ENCODE measurements at places on chromosomes 7 and 10.

DNA sequence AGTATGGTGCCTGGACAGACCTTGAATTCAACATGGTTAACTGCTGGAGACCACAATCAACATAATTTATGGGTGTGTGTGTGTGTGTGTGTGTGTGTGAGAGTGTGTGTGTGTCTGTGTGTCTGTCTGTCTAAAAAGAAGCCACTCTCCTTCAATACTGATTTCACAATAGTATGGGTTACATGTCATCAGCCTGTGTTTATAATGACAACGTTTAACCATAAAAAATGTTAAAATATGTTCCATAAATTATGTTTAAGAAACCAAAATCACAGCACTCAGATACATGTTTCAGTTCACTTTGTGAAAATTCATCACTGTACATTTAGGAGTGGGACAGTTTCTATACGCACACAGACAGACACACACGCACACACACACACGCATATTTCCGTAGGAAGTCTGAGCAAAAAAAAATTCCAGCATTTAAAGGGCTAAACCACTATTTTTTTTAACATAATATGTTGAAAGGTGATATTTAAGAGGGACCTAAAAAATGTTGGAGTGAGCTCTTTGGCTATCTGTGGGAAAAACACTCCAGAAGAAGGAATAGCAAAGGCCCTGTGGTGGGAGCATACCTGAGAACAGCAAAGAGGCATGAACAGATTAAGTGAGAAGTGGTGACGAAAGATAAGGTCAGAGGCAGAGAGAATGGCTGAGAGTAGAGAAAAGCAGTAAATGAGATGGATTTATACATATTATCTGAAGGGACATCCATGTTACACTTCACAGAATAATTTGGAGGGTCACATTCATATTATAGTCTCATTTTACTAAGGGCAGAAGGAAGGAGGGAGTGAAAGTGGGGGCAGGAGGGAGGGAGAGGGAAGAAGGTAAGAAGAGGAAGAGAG, 10.9 kb downstream of the PDZD8 start:
- DNase-seq = no peak
- H3K36me3 ChIP-seq = no peaks in the 10 kb centered on the region
- H3K27ac ChIP-seq = no peak overlapping the region
- no peak overlapping the region for H3K4me3 ChIP-seq

- no peak for DNase-seq
- H3K36me3 ChIP-seq = no peaks in the 10 kb centered on the region
- no peak overlapping the region for H3K27ac ChIP-seq
Observed at GRCh38 chr10:60042262-60042661, 135.9 kb upstream of the CCDC6 start.

- H3K27ac ChIP-seq = no peak overlapping the region
- no peaks in the 10 kb centered on the region for H3K36me3 ChIP-seq
- H3K4me3 ChIP-seq = no peak overlapping the region
- DNase-seq = no peak
- H3K4me1 ChIP-seq = peaks cover 10% of the 10 kb centered on the region
- H3K27me3 ChIP-seq = no peaks in the 10 kb centered on the region
Observed at GRCh38 chr7:132882714-132883428, 199.0 kb downstream of the CHCHD3 start.

GRCh38 chr10:20993830-20994527, 96.9 kb upstream of the NEBL start:
- peaks cover 7% of the 10 kb centered on the region for H3K4me1 ChIP-seq
- H3K27ac ChIP-seq = no peak overlapping the region
- no peaks in the 10 kb centered on the region for H3K27me3 ChIP-seq
- H3K4me3 ChIP-seq = no peak overlapping the region
- no peak for DNase-seq

DNA sequence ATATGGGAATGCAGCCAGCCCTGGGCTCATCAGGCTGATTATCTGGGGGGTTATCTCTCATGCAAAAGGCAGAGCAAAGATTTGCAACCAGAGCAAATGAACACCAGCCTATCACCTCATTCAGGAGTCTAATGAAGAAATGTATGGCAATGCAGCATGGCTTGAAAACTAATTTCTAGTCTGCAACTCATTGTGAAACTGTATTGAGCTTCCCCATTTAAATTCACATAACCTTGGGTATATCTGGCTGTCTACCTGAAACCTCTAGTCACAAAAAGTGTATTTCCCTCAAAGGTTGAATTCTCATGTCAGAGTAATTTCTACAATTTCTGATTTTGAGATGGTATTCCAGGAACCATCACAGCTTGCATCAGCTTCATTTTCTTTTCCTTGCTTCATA, 240.0 kb downstream of the SDHAF3 start:
- H3K4me3 ChIP-seq = no peak overlapping the region
- no peaks in the 10 kb centered on the region for H3K36me3 ChIP-seq
- no peak for DNase-seq
- H3K27me3 ChIP-seq = no peaks in the 10 kb centered on the region
- H3K4me1 ChIP-seq = no peaks in the 10 kb centered on the region
- H3K27ac ChIP-seq = no peak overlapping the region

DNA sequence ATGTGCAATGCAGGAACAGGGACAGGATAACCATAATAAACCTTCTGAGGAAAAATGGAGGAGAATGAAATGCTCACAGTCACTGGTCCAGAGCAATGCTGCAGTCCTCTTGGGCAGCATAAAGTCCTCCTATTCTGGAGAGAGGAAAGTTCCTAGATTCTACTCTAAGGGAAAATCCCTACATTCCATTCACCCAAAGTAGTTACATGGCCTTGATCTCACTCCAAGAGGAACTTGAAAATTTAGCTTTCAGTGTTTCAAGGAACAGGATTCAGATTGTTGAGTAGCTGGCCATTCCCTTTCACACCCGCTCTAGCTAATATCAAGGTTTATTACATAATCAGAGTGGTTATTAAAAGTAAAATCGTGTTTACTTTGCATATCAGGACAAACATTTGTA, 168.3 kb downstream of the CHRM2 start:
- H3K4me3 ChIP-seq = no peak overlapping the region
- no peak overlapping the region for H3K27ac ChIP-seq
- DNase-seq = no peak
- no peaks in the 10 kb centered on the region for H3K4me1 ChIP-seq

GRCh38 chr7:122407195-122407594, 102.6 kb upstream of the FEZF1 start:
- no peaks in the 10 kb centered on the region for H3K27me3 ChIP-seq
- no peaks in the 10 kb centered on the region for H3K36me3 ChIP-seq
- no peaks in the 10 kb centered on the region for H3K4me1 ChIP-seq
- no peak overlapping the region for H3K4me3 ChIP-seq
- no peak for DNase-seq
- no peak overlapping the region for H3K27ac ChIP-seq

DNA sequence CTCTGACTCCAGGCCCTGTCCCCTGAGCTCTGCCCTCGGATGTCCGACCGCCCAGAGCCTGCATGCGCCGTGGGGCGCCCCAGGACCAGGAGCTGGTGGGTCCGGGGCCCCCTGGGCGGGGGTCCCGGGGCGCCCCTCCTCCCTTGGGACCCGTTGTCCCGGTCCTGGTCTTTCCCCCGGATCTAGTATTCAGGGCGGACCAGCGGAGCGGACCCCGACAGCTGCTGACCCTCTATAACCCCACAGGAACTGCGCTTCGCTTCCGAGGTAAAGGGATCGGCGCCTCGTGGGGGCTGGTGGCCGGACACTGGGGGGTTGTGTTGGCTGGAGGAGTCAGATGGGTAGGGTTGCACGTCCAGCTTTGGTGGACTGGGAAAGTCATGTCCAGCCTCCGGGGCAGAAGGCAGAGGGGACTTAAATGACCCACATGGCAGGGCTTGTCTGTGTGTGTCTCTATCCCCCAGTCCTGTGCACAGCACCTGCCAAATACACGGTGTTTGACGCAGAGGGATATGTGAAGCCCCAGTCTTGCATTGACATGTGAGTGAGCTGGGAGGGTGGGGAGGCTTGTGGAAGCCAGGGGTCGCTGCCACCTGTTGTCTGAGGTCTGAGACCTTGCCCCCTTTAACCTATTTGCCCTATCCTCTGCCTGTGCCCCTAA, 520 bp downstream of the MOSPD3 start:
- H3K27ac ChIP-seq = peak overlapping the region; percentile 95
- peak overlapping the region; percentile 76 for H3K4me3 ChIP-seq
- H3K36me3 ChIP-seq = peaks cover 20% of the 10 kb centered on the region
- H3K27me3 ChIP-seq = no peaks in the 10 kb centered on the region

Measured in esophagus muscularis mucosa (tissue), 4 donors.